Activated T-helper 9 cell treated with anti-CD3 and anti-CD28 coated beads, Interleukin-2, amount 50 U/mL, for 16 hours (primary cell): ENCODE measurements at places on chromosomes 12 and 14.

DNA sequence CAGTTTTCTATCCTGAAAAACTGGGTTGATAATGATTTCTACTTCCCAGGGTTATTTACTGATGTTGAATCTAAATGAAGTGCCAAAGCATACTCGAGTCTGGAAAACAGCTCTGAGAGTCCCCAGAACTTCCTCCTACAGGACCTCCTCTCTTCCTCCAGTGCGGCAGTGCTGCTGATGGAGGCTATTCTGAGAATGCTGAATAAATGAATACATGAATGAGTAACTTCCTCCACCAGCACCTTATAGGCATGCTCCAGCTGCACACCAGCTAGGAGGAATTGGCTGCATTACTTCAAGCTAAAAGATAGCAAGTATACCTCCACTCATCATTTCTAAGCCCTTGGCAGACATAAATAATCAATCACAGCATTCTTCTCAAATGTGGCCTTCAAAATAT lies 448.8 kb upstream of the CCDC196 start:
- DNase-seq, result no peak

- no peak for DNase-seq
These were observed 63.1 kb downstream of the STON2 start for GRCh38 chr14:81337073-81337472.

DNA sequence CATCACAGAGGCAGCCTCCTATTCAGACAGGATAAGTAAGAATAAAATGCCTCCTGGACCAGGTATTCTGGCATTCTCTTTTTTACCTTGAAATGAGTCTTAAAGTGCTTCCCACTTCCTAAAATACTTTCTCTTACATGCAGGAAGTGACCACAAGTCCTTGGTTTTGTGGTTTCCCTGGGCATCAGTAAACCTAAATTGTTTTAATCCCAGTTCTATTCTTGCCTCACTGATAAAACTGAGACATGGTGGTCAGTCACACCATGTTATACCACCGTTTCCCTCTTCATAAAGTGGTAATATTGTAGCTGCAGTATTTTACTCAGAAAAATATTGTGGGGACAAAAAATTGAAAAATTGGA lies 1.2 kb upstream of the SALL2 start:
- DNase-seq, result no peak

DNA sequence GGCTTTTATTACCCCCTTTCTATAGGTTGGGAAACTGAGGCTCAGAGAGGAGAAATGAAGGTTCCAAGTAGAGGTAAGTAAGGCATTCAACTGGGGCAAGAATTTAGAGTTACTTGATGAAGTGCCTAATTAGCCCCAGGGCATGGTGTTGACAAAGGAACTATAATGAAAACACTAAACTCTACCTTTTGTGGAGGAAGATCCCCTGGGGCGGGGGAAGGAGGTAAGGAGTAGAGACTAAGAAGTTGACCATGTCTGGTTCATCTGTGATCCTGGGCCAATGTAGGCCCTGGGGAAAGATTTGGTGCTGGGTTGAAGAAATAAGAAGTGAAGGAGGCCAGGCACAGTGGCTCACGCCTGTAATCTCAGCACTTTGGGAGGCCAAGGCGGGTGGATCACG lies 16.2 kb upstream of the COX6A1 start:
- DNase-seq, result no peak

GRCh38 chr12:78530100-78530765 lies 334.3 kb upstream of the SYT1 start:
- no peak for DNase-seq

- DNase-seq, result no peak
These were observed 86.5 kb downstream of the TBX5 start for GRCh38 chr12:114319422-114319821.
